ENCODE measurements at places on chromosomes 11 and 22.
A peak's percentile ranks its signal among the peaks of the same experiment; 100 is the strongest.

DNA sequence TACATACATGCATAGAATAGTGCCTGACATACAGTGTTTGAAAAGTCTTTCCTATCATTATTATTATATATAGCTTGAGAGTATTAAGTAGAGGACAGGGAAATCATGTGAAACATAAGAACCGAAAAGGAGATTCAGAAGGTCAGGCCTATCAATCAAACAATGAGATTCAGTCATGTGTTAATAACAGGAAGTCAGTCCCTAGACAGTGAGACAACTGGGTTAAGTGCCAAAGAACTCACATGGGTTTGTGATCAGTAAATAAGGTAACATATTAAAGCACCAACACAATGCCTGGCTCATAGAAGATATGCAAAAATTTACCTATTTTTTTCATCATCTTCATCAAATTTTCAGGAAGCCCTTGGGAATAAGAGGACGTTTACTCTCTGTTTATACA is 174.3 kb upstream of the FAT3 start:
- DNase-seq = no peak

DNA sequence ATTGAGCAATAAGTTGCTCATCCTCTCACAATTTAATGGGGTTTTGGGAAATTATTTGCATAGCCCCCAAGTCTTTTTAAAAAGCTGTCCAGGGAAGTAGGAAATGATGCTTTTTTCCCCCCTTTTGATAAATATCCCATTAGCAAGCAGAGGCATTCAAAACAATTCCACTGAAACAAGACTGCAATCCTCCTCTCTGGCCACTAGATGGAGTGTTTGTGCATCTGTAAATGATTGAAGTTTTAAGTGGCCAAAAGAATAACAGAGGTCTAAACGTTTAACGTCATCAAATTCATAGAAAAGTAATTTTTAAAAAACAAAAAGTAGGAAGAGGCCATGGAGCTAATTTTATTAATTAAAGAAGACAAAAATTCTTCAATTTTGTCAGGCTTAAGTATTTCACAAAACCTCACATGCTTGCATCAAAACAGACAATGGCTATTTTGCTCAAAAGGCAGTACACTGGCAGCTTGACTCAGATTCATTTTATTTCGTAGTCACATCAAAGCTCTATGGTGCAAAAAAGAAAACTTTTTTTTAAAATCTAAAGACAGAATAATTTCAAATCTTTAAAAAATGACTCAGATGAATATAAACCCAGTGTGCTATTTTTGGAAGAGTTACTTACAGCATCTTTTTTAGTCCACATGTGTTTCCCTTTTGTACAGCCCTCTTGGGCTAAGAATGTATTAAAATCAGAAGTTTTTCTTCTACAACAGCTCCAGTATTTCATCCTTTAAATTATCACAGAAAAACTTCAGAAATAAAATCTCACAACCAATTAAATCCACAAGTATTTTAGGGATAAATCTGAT is 17.8 kb downstream of the CHORDC1 start:
- no peak for DNase-seq

- no peak for DNase-seq
These were observed 673.1 kb downstream of the KCNA4 start for GRCh38 chr11:29343465-29344333.

DNA sequence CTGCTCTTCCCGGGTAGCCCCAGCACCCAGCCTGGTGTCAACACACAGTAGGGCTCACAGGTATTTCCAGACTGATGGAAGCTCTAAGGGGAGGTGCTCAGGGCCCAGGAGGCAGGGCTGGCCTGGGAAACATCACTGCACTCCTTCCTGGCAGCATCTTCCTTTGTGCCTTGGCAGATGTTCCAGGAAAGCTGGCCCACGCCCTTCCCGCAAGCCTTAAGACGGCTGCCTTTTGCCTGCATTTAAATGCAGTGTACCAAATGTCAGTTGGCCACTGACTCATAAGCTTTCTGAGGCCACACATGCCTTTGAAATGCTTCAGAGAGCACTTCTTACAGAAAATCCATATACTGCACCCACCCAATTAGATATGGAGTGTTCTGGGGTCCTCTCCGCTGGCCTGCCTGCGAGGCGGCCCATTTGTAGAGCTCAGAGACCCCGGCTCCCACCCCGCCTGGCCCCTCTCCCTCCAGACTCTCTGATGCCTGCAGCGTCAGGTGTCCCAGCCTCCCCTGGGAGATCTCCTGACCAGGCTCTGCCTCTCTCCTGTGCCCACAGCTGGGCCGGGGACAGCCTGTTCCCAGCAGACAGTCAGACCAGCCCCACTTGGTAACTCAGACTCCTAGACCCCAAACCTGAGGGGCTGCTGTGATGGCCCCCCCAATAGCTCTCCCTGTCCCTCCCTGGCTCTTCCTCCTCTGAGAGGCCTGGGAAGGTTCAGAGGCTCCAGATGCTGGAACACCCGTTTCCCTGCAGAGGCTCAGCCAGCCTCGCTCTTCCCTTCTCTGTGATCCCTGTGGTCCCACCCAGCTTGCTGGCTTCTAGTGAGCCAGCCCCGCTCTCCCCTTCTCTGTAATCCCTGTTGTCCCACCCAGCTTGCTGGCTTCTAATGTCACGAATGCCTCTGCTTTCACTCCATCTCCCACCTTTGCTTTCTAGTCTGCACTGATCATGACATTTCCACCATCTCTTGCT is 47.6 kb upstream of the THY1 start:
- DNase-seq = no peak

- DNase-seq = no peak
These were observed 75.8 kb downstream of the TRMU start for GRCh38 chr22:46411347-46411746.

- no peak for DNase-seq
These were observed 18.6 kb downstream of the EP300 start for GRCh38 chr22:41110968-41111367.

- no peak for DNase-seq
These were observed 2.1 kb downstream of the OLFML1 start for GRCh38 chr11:7487360-7487759.

DNA sequence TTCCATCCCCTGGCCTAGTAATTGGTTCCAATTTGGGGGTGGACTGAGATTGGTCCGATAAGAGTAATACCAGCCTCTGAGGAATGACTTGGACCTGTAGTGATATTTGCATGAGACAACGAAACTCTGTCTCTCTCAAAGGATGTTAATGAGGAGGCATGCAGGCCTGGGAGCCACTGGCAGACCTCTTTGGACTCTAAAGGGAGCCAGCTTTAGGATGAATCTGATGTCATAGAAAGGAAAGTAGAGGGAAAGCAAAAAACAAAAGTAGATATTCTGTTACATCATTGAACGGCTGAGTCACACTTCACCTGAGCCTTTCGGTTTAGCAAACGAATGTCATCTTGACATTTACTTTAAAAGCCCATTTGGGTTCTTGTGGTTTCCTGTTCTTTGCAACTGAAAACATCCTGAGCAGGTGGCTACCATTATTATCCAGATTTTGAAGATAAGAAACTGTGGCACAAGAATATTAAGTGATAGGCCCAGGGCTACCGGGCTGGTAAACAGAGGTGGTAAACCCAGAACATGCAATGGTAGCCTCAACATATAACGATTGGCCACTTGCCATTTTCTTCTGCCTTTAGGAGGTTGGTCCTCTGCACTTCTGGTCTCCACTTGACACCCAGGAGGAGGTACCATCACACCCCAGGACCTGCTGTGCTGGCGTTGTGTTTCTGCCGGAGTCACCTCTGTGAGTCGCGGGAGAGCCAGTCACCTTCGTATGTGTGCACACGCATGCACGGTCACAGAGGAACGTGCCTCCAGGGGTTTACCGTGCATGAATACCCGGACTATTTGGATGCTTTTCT is 42.7 kb downstream of the RTL6 start:
- peak; percentile 20 for DNase-seq

DNA sequence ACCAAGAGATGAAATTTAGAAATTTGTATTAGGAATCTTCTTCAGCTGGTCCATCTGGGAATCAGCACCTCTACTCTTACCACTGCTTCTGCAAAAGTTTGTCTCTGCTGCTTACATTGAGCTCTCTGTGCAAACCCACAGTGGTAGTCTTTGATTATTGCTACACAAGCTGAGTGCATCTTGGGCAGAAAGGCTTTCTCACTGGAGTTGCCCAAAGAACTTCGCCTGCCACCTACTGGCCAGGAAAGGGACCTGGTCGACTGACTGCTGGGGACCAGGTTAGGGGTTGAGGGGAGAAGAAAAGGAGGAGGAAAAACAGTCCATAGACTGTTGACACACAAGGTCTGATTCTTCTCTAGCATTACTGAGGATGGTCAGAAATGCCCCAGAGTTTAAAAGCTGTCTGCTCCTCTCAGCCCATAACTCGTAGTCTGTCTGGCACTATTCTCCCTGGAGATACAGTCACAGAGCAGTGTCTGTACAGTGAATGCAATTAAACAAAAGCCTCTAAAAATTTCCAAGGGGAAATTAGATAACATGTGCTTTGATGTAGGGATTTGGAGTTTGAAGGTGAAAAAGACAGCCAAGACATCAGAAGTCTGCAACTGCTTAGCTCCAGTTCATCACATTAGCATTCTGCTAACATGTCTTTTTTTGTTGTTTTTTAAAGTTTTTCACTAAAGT is 215.0 kb upstream of the CTSC start:
- DNase-seq = peak; percentile 4

GRCh38 chr11:115132436-115133228 is 371.6 kb downstream of the CADM1 start:
- no peak for DNase-seq

GRCh38 chr11:66580803-66581202 is 12.1 kb downstream of the CCDC87 start:
- no peak for DNase-seq

DNA sequence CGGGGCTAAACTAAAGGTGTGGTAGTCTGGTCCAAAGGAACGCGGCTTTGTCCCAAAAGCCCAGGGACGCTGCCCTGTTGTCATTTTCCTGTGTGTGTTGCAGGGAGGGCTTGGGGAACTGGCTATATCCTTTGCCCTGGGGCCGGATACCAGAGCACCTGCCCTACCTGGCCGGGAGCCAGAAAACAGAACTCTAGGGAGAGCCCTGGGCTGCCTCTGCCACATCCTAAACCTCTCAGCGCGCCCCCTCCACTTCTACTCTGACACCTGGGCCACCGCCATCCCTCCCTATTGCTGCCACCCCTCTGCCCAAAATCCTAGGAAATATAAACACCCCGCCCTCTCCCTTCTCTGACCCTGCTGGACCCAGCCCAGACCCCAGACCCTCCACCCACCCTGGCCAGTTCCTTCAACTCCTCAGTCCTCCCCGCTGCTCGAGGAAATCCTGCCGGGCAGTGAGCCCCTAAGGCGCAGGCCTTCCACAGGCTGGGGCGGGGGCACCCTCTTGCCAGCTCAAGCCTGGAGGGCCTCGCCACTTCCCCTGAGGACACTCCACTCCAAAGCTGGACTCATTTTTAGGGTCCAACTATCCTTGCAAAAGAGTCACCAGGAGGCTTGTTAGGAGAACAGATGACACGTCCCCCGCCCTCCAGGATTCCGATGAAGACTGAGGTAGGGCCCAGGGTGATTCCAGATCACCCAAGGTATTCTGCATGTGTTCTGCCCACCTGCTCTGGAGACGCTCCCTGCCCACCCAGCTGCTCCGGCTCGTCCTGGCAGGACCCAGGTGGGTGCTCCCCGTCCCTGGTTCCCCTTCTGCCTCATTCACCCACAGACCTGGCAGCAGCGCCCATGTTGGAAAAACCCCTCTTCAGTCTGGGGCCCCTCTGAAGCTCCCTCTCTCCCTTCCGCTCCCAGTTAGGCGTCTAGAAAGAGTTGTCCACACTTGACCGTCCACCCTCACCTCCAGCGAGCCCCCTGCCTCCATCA is 12.2 kb downstream of the KCTD17 start:
- no peak for DNase-seq

GRCh38 chr11:88051396-88051795 is 123.8 kb downstream of the RAB38 start:
- no peak for DNase-seq

GRCh38 chr22:45906946-45907345 is 70.0 kb downstream of the WNT7B start:
- DNase-seq = no peak

DNA sequence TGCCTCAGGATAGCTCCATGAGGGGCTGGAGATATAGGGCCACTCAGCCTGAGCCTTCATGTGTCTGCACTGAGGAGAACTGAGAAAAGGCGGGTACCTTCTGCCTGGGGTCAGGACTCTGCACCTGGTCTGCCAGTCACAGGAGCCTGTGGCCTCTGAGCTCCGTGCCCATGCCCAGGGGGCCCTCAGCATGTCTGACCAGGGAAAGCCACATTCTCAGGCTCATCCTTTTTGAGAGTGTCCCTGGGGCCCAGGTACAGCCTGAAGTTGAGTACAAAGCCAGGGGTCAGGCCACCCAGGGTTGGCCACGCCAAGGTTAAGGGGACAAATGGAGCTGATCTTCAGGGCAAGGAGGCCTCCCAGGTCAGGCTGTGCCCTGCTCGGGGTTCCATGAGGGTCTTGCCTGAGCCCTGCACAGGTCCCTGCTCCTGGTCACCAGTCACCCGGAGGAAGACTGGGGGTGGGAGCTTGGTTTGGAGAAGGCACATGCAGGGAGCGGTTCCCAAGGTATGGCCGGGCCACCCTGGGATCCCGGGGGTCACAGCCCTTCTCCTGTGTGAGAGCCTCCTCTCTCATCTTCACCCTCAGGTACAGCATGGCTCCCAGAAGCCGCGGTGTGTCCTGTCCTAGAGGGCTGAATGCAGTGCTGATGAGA is 6.0 kb downstream of the DENND6B start:
- no peak for DNase-seq

GRCh38 chr11:1879342-1879940 is 12.3 kb downstream of the PRR33 start:
- DNase-seq = no peak

GRCh38 chr11:15622231-15622890 is 507.6 kb downstream of the INSC start:
- no peak for DNase-seq

- no peak for DNase-seq
These were observed 44.8 kb downstream of the SHANK2 start for GRCh38 chr11:71207563-71207962.

- no peak for DNase-seq
These were observed 152.8 kb upstream of the RASSF10 start for GRCh38 chr11:12856338-12856737.

GRCh38 chr22:20380486-20380885 is 13.5 kb upstream of the ZNF74 start:
- DNase-seq = no peak

Data from stimulated activated CD8-positive, alpha-beta memory T cell treated with anti-CD3 and anti-CD28 coated beads, Interleukin-2, amount 100 ng/mL, for 1 hour (primary cell).